ENCODE measurements at places on chromosomes 6 and 20.

- no peak for DNase-seq
These were observed 293.2 kb upstream of the QKI start for GRCh38 chr6:163121270-163121669.

DNA sequence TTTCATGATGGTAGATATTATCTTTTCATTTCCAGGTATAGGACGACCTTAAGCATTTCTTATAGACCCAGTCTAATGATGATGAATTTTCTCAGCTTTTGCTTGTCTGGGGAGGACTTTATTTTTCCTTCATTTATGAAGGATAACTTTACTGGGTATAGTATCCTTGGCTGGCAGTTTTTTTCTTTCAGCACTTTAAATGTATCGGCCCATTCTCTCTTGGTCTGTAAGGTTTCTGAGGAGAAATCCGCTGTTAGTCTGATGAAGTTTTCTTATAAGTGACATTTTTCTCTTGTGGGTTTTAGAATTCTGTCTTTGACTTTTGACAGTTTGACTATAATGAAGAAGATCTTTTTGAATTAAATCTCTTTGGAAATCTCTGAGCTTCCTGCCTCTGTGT is 144.7 kb upstream of the SLC22A23 start:
- no peak for DNase-seq

GRCh38 chr20:15905661-15906060 is 667.6 kb downstream of the KIF16B start:
- no peak for DNase-seq

DNA sequence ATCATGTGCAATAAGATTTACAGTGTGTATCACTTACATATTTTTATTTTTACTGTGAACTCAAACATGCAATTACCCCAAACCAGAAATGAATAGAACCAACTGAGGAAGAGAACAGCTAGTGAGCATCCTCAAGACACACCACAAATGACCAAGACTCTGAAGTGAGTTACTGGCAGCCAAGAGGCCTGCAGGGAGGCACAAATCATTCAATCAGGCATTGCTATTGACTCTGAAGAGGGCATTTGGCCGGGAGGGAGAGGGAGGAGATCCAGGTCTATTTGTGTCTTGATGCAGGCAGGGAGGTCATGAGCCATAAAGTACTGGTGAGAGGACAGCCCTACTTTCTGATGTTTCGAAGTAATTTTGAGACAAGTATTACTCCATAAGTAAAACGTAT is 257.7 kb downstream of the BCKDHB start:
- DNase-seq, result no peak

- DNase-seq, result no peak
These were observed 11.8 kb downstream of the DUSP22 start for GRCh38 chr6:303948-304558.

DNA sequence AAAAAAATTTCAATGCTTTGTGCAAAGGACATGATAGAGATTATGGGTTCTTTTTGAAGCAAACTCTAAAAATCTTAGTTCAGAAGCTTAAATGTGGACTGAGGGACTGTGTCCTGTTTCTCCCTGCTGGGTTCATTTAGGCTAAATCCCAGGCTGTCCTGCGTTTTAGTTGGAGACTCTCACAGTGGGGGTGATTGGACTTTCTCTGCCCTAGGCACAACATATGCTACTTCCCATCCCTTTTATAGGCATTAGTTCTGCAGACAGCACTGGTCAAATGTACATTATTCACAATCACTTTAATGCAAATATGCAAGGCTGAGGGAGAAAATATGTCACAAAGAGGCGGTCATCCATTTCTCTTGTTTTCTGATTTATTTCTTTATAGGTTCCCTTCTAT is 71.3 kb downstream of the TFAP2B start:
- no peak for DNase-seq

GRCh38 chr6:10401632-10402223 is 13.1 kb downstream of the TFAP2A start:
- DNase-seq, result no peak

- no peak for DNase-seq
These were observed 20.2 kb downstream of the HCK start for GRCh38 chr20:32072168-32072750.

- no peak for DNase-seq
These were observed 7.6 kb upstream of the LKAAEAR1 start for GRCh38 chr20:64091770-64092169.

Measured in right lung (tissue), 10 donors.